ENCODE measurements at places on chromosomes 13 and 19.
A peak's percentile ranks its signal among the peaks of the same experiment; 100 is the strongest.

DNA sequence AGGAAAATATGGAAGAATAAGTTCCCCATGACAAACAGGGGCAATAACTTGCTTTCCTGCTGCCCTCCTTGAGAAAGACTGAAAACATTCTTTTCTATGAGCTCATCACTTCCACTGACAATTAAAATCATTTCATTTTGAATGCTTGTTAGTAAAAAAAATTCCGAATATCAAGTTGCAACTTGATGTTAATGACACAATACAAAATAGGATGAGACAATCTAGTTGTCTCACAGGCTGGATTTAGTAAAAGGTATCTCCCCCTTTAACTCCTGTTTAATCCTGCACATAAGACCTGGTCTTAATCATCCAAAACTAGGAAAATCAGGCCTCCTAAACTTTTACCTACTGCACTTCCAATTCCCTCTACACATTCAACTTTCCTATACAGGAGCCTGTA is 24.7 kb downstream of the IRS2 start:
- no peak for DNase-seq
- no peak overlapping the region for H3K4me3 ChIP-seq
- no peaks in the 10 kb centered on the region for H3K27me3 ChIP-seq
- no peak overlapping the region for H3K27ac ChIP-seq
- peaks cover 3% of the 10 kb centered on the region for H3K4me1 ChIP-seq

GRCh38 chr13:78256484-78256883 is 337.9 kb upstream of the EDNRB start:
- no peak overlapping the region for H3K4me3 ChIP-seq
- DNase-seq, result no peak
- H3K27me3 ChIP-seq, result peaks cover 3% of the 10 kb centered on the region

DNA sequence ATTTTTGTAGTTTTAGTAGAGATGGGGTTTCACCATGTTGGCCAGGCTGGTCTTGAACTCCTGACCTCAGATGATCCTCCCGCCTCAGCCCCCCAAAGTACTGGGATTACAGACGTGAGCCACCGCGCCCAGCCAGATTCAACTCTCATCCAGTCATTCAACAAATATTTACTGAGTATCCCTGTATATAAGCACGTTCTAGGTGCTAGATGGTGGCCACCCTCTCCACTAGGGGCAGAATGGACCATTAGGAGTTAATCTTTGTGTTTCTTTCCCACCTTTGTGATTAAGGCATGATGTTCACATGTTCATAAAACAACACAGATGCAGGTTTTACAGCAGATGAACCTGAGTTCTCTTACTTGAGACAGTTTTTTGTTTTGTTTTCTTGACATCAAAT is 7.3 kb downstream of the SHKBP1 start:
- peaks cover 78% of the 10 kb centered on the region for H3K36me3 ChIP-seq
- peaks cover 4% of the 10 kb centered on the region for H3K4me1 ChIP-seq
- no peak overlapping the region for H3K4me3 ChIP-seq
- DNase-seq, result no peak

DNA sequence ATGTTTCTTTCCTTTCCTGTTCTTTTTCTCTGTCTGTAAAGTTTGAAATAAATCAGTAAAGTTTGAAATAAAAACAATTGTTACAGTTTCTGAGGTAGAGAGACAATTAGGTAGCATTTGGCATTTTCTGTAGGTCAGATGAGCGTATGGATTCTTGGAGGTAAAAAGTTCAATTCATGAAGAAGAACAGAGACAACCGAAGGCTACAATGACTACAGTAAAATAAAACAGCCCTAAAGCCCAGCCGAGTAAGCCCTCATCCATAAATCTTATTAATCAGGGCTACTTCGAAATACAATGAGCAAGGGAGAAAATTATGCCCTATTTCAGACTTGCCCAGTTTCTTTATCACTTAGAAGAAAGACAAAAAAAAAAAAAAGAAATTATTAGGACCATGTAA is 941.9 kb upstream of the SLC10A2 start:
- no peaks in the 10 kb centered on the region for H3K27me3 ChIP-seq
- DNase-seq, result no peak
- H3K4me1 ChIP-seq, result no peaks in the 10 kb centered on the region
- H3K36me3 ChIP-seq, result no peaks in the 10 kb centered on the region
- H3K27ac ChIP-seq, result no peak overlapping the region

GRCh38 chr19:55809381-55810058 is 22.3 kb downstream of the NLRP11 start:
- DNase-seq, result peak; percentile 73
- no peaks in the 10 kb centered on the region for H3K27me3 ChIP-seq
- H3K4me1 ChIP-seq, result no peaks in the 10 kb centered on the region
- H3K36me3 ChIP-seq, result no peaks in the 10 kb centered on the region
- no peak overlapping the region for H3K27ac ChIP-seq

- no peak overlapping the region for H3K4me3 ChIP-seq
- DNase-seq, result no peak
- no peak overlapping the region for H3K27ac ChIP-seq
- no peaks in the 10 kb centered on the region for H3K4me1 ChIP-seq
Observed at GRCh38 chr13:79593641-79594275, 112.8 kb downstream of the NDFIP2 start.

DNA sequence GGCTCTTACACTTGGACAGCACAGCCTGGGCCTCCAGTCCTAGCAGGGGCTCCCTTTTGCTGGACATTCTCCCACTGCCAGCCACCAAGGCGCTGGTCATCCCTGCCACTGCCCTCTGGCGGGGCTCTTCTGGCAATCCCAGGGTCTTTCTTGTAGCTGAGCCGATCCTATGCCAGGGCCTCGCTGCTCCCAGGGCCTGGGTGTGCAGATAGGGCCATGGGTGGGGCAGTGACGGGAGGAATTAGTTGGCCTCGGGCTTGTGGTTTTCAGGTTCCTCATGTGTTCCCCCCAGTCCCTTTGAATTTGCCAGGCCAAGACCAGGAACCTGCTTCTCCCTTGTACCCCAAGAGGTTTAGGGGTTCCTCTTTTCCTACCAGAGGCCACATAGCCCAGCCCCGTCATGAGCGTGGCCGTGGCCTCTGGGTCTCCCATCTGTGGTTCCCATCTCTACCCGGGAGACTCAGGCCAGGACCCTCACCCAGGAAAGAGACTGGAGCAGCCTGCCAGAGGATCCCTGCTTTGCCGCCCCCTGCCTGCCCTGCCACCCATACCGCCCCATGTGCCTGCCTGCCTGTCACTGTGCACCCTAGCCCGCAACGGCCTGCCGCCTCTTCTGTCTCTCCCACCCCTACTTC is 26.2 kb downstream of the TMED1 start:
- H3K27me3 ChIP-seq, result no peaks in the 10 kb centered on the region
- peak overlapping the region; percentile 11 for H3K4me3 ChIP-seq
- peak; percentile 83 for DNase-seq
- H3K27ac ChIP-seq, result no peak overlapping the region
- H3K36me3 ChIP-seq, result peaks cover 53% of the 10 kb centered on the region
- peaks cover 5% of the 10 kb centered on the region for H3K4me1 ChIP-seq

GRCh38 chr13:38440666-38441065 is 91.0 kb downstream of the UFM1 start:
- H3K36me3 ChIP-seq, result no peaks in the 10 kb centered on the region
- H3K4me1 ChIP-seq, result no peaks in the 10 kb centered on the region
- no peaks in the 10 kb centered on the region for H3K27me3 ChIP-seq
- no peak for DNase-seq
- no peak overlapping the region for H3K27ac ChIP-seq
- no peak overlapping the region for H3K4me3 ChIP-seq

DNA sequence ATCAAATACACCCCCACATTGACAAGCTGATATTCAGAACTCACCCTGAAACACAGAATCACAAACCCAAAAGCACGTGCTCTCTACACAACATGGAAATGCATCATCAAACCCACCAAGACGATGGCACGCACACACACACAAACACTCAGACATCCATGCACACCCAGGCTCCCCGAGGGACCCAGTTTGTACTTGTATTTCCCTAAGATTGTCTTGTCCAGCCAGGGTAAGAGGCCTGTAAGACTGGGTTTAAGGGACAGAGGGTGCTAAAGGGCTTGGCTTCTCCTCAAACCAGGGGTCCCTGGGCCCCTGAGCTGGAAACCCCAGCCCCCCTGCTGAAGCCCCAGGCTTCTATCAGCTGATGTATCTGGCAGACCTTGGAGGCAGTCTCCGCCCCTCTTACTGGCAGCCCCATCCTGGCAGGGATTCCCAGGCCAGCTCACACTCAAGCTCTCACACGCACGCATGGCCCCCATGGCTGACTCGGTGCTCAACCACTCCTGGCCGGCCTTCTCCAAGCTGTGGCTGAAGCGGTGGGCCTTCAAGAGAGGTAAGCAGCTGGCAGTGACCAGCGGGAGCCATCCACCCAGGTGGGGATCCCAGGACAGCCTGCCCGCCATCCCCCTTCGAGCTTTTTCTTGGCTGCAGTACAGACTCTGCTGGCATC is 6.5 kb downstream of the ARHGEF18 start:
- no peaks in the 10 kb centered on the region for H3K27me3 ChIP-seq
- no peak overlapping the region for H3K4me3 ChIP-seq
- H3K4me1 ChIP-seq, result peaks cover 3% of the 10 kb centered on the region
- no peaks in the 10 kb centered on the region for H3K36me3 ChIP-seq
- H3K27ac ChIP-seq, result no peak overlapping the region

- H3K4me3 ChIP-seq, result no peak overlapping the region
- no peak overlapping the region for H3K27ac ChIP-seq
- no peaks in the 10 kb centered on the region for H3K36me3 ChIP-seq
- H3K4me1 ChIP-seq, result no peaks in the 10 kb centered on the region
- no peak for DNase-seq
Observed at GRCh38 chr13:73997964-73998363, 136.2 kb downstream of the KLF12 start.

DNA sequence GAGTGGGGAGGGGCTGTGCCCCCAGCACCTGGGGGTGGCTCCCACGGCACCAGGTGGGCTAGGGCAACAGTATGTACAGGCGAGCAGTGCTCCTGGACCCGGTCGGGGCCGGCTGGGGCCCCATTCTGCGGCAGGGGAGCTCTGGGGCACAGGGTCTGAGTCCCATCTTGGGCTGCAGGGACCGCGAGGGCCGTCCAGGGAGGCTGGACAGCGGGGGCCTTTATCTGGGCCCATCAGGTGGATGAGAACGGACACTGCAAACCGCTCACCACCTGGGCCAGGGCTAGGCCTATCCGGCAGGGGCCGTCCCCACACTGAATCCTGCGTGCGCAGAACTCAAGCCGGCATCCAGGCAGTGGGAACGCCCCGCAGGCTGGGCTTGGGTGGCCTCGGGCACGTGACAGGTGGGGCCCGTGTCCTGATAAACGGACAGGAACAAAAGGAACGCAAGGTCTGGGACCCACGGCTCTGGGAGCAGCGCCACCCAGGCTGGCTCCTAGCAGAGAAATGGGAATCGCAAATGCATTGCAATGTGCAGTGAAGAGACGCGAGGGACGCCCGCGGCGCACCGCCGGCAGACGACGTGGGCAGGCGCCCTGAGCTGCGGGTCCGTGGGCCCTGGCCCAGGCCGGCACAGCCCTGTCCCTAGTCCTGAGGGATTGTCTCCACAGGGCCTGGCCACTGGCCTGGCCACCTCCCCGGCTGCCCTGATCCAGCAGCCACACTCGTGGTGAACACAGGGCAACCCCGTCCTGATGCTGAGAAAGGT is 29.7 kb downstream of the BTBD2 start:
- no peaks in the 10 kb centered on the region for H3K27me3 ChIP-seq
- H3K4me3 ChIP-seq, result no peak overlapping the region
- DNase-seq, result no peak
- no peaks in the 10 kb centered on the region for H3K4me1 ChIP-seq

GRCh38 chr19:18503337-18503970 is 18.4 kb downstream of the ELL start:
- H3K36me3 ChIP-seq, result no peaks in the 10 kb centered on the region
- no peak overlapping the region for H3K27ac ChIP-seq
- peak; percentile 31 for DNase-seq
- H3K4me1 ChIP-seq, result peaks cover 83% of the 10 kb centered on the region

- peaks cover 15% of the 10 kb centered on the region for H3K27me3 ChIP-seq
- no peak for DNase-seq
- no peak overlapping the region for H3K27ac ChIP-seq
- peaks cover 9% of the 10 kb centered on the region for H3K36me3 ChIP-seq
- no peak overlapping the region for H3K4me3 ChIP-seq
Observed at GRCh38 chr19:35253316-35254286, 4.8 kb downstream of the LSR start.

DNA sequence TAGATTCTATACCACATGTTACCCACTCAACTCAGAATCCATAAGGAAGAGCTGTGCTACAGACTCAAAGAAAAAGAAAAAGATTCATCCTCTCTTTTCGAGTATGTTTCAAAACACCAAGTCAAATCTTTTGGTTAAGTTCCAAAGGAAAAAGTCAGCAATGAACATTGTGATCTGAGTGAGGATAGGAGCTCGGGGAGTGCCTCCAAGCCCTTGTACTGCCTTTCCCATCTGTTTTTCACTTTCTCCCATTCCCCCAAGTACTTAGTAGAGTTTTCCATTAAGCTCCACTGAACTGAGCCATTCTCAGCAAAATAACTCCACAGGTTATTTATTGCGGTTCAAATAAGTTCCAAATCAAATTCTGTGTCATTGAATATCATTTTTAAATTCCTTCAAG is 47.7 kb upstream of the MAB21L1 start:
- no peak overlapping the region for H3K27ac ChIP-seq
- no peaks in the 10 kb centered on the region for H3K36me3 ChIP-seq
- no peak overlapping the region for H3K4me3 ChIP-seq
- no peak for DNase-seq
- H3K27me3 ChIP-seq, result no peaks in the 10 kb centered on the region
- no peaks in the 10 kb centered on the region for H3K4me1 ChIP-seq

DNA sequence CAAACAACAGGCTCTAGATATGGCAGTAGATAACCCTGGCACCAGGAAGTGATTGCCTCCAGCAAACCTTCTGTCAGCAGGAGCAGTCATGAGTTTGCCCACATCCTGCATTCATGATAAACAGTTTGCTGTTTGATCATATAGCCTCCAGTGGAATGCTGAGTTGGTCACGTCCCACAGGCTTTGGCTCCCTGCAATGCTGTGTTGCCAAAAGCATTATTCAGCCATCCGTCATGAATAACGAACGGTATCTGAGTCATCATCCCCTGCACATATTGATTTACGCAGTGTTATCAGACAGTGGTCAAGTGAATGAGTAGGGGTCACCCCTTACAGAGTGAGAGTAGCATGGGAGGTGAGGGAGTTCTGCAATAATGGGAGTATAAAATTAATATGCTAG is 21.9 kb upstream of the ZNF432 start:
- H3K4me3 ChIP-seq, result no peak overlapping the region
- peaks cover 97% of the 10 kb centered on the region for H3K36me3 ChIP-seq
- no peaks in the 10 kb centered on the region for H3K27me3 ChIP-seq
- no peaks in the 10 kb centered on the region for H3K4me1 ChIP-seq
- DNase-seq, result no peak

DNA sequence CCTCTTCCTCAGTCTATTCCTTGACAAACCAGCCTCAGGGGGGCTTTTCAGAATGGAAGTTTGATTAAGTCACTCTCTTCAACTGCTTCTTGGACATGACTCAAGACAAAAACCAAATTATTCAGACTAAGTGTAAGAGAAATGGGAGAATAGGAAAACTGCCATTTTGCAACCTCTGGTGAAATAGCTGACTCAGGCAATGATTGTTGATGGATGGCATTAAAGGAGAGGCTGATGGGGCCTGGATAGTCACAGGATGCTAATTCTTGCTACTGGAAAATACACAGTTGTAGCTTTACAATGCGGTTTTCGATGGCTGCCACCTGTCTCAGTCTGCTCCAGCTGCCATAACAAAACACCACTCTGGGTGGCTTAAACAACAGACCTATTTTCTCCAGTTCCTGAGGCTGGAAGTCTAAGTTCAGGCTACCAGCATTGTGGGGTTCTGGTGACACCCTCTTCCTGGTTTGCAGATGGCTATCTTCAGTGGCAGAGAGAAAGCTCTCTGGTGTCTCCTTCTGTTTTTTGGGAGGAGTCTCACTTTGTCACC is 6.1 kb downstream of the NOSIP start:
- H3K27me3 ChIP-seq, result no peaks in the 10 kb centered on the region
- H3K4me3 ChIP-seq, result no peak overlapping the region
- no peak overlapping the region for H3K27ac ChIP-seq
- H3K36me3 ChIP-seq, result peaks cover 8% of the 10 kb centered on the region
- no peak for DNase-seq
